ENCODE measurements at places on chromosomes 3 and 15.

DNA sequence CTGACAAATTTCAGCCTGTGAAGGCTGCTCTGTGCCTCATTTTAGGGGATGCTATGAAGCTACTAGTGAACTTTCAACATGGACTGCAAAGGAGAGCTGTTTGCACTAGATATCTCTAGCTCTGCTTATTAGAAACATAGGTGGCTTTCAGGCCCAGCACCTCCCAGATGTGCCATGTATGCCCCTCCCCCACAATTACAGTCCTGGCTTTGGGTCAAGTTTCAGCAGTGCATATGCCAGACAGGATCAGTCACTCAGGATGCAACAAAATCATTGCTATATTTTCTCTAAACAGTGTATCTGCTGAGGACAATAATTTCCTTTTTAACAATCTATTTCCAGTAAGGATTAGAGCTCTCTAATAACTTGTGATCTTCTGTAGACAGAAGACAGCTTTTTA, 178.8 kb upstream of the STAC start:
- DNase-seq: no peak

GRCh38 chr3:37627951-37628620, 233.6 kb upstream of the CTDSPL start:
- no peak for DNase-seq

DNA sequence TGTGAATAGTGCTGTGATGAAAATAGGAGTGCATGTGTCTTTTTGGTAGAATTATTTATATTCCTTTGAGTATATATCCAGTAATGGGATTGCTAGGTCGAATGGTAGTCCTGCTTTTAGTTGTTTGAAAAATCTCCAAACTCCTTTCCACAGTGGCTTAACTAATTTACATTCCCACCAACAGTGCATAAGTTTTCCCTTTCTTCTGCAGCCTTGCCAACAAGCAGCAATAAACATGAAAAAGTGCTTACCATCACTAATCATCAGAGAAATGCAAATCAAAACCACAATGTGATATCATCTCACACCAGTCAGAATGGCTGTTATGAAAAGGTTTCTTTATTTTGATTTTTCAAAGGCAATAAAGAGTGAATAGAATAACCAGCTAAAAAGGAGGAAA, 1105.9 kb downstream of the NAALADL2 start:
- no peak for DNase-seq

- DNase-seq: no peak
These were observed 821.6 kb downstream of the PDCD6IP start for GRCh38 chr3:34619990-34620389.

GRCh38 chr3:72164635-72164978, 379.7 kb upstream of the PROK2 start:
- DNase-seq: no peak

- no peak for DNase-seq
These were observed 50.7 kb downstream of the SCN5A start for GRCh38 chr3:38598791-38599190.

GRCh38 chr3:10780243-10780642, 35.8 kb upstream of the SLC6A11 start:
- DNase-seq: no peak

DNA sequence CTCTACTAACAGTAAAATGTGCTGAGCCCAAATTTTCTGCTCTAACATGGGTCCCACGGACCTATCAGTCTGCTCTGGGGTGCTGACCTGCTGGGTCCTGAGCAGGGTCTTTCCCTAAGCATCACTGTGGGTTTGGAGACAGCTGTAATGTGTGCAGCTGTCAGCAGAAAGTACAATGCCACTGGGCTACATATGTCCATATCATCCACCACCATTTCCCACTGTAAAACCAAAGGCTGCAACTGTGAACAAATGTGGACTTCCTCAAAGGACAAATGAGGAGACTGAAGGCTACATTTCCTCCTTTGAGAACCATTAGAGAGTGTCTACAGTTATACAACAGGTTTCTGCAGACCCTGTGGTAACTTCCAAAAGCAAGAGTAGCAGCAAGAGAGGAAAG, 33.8 kb upstream of the IP6K2 start:
- no peak for DNase-seq

GRCh38 chr3:37418357-37418756, 244.0 kb upstream of the LRRFIP2 start:
- DNase-seq: no peak

GRCh38 chr3:62319570-62320243, 53.6 kb downstream of the FEZF2 start:
- no peak for DNase-seq

DNA sequence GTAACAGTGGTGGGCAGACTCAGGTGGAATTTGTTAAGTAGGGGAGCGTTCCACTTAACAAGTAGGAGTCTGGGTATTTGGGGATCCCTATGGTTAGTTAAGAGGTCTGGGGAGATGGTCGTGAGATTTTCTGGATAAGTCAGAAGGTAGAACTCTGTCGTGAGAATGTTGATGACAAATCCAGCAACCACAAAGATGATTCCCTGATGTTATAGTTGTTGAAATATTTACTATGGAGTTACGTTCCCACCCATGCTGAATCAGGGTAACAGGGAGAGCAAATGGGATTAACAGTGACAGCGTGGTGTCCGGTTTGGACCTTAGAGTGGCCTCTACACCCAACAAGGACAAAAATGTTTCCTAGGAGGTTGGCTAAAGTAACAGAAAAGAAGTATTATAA, 110.8 kb downstream of the MFSD1 start:
- DNase-seq: no peak

DNA sequence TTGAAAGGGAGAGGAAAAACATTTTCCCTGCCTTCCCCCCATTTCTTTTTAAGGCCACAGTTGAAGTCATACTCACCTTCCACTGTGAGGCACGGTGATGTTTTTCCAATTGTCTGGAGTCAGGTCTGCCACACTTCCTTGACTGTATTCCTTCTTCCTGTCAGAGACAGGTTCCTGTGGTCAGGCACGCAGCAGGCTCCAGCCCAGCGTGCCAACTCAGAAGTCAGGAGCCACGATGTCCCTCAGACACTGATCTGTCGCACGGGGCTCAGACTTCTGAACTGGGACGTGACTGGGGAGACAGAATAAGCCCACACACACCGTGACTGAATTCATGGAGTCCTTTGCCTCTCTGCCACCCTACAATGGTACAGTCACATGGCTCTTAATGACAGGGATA, 41.2 kb upstream of the ADAMTS9 start:
- no peak for DNase-seq

- DNase-seq: no peak
These were observed 30.9 kb upstream of the RARB start for GRCh38 chr3:25397150-25397549.

GRCh38 chr15:35130245-35130644, 45.1 kb upstream of the NANOGP8 start:
- DNase-seq: no peak

GRCh38 chr3:28777806-28778475, 429.3 kb upstream of the AZI2 start:
- DNase-seq: no peak

- no peak for DNase-seq
These were observed 36.9 kb downstream of the AKAP13 start for GRCh38 chr15:85417276-85417675.

GRCh38 chr3:17514597-17514996, 227.8 kb downstream of the TBC1D5 start:
- DNase-seq: no peak

DNA sequence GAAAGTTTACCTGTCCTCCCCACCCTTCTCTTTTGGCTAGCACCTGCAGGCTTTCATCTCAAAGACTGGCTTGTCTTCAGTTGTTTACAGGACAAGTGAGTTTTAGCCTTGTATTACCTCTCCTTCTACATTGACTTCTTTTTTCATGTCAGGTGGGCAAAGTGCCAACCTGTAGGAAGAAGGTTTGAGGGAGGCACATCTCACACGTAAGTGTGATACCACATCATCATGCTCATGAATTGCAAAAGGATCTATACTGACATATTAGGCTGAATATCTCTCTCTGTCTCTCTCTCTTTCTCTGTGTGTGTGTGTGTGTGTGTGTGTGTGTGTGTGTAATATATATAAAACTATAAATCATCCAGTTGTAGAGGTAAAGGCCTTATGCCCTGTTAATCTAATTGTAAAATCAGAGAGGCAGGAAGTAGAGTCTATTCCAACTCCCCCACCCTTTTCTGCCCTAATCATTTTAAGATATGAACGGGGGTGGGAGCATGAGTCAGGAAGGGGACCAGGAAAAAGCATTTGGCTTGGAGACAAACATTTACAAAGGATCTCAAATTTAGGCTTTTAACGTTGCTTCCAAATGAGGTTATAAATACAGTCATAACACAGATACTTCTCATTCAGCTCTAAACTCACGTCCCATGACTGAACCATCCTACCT, 107.0 kb upstream of the PFN2 start:
- DNase-seq: no peak

GRCh38 chr15:90691982-90692773, 25.0 kb upstream of the BLM start:
- no peak for DNase-seq

GRCh38 chr15:43118829-43119228, 13.0 kb upstream of the UBR1 start:
- DNase-seq: no peak

GRCh38 chr3:195255176-195255500, 15.8 kb downstream of the XXYLT1 start:
- DNase-seq: no peak

GRCh38 chr3:72041511-72041910, 256.6 kb upstream of the PROK2 start:
- DNase-seq: no peak

DNA sequence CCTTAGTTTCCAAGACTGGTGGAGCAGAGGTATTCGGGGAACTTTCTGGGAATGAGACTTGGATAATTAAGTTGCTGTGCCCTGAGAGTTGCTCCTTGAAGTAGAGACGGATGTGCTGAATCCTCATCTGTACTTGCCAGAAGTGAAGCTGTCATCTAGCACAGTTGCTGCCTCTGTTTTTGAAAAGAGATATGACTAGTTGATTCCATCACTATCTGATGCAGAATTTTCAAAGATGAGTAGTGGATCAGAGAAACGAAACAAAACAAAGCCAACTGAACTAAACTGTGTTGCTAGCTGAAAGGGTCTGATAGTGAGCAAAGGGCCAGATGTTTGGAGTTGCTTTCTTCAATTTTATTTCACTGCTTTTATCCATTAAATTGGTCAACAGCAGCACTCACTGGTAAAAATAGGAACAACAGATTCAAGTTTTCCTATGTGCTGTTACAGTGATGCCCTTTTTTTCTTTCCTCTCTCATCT, 52.7 kb downstream of the MITF start:
- DNase-seq: no peak

GRCh38 chr3:13655061-13655913, 106.4 kb downstream of the FBLN2 start:
- DNase-seq: no peak

- no peak for DNase-seq
These were observed 118.9 kb upstream of the IGSF10 start for GRCh38 chr3:151579571-151580270.

- no peak for DNase-seq
These were observed 27.7 kb upstream of the HYKK start for GRCh38 chr15:78479650-78480049.

- no peak for DNase-seq
These were observed 65.8 kb upstream of the LEKR1 start for GRCh38 chr3:156760333-156760732.

DNA sequence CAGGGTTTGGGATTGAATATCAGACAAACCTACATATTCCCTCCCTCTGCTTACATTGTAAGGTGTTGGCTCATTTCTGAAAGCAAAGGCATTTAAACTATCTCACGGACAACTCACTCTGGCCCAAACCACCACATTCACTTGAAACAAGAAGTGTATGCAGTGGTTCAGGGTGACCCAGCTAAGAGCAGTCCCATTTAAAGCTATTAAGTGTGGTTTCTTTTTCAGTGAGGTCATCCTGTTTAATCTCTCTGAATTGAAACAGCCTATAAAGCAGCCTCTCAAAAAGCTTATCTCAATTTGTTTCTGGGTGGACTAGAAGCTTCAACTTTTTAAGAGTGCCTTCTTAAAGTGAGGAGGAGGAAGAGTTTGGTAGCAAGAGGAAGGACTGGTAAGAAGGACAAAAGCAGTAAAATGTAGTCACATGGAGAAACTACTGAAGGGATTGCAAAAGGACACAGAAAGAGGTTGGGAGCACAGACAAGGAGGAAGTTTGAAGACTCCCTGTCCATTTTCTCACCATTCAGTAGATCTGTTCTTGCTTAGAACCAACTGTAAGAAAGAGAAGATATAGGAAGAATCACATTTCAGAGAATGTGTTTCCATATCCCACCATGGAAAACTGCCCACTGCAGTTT, 151.6 kb downstream of the TMCO5A start:
- DNase-seq: no peak

GRCh38 chr3:185552358-185552877, at the start of gene LIPH:
LIPH (minus strand) TSS chr3:185552588; CDS start chr3:185552471, 117 bp downstream.
- no peak for DNase-seq

DNA sequence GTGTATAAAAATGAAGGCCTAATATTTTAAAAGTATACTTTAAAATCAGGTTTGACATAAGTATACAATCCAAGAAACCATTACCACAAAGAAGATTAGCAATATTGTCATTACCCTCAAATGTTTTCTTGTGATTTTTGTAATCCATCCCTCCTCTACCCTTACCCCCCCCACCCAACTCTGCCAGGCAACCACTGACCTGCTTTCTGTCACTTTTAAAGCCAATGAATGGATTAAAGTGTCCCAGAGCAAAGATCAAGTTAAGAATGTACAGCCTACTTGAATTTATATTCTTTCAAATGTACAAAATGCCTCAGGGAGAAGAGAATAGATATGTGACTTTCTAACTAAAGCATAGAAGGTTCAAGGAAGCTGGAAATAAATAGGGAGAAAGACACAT, 1038.8 kb upstream of the GBE1 start:
- DNase-seq: no peak

DNA sequence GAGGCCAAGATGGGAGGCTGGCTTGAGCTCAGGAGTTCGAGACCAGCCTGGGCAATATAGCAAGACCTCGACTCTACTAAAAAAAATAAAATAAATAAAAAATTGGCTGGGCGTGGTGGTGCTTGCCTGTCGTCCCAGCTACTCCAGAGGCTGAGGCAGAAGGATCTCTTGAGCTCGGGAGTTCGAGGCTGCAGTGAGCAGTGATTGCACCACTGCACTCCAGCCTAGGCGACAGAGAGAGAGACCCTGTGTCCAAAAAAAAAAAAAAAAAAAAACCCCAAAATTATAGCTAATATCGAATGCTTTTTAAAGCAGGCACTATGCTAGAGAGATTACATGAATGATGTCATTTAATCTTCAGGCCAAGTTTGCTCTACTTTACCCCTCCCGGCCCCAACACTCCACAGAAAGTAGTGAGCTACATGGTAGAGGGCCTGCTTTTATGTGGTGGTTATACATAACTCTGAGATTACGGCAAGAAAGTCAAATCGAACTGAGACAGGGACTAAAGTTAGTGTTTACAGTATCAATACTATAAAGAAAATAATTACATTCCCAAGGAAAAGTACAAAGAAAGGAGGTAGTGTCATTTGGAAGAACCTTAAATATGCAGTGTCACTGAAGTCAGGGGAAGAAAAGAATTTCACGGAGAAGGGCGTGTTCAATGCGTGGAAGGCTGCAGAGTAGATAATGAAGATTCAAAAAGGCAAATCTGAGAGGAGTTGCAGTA, 1.1 kb downstream of the ADPGK start:
- DNase-seq: no peak
